ENCODE measurements at places on chromosomes 13 and 19. TPM values are rescaled to one million over a fixed set of nuclear protein-coding genes. Genes with fewer than 3 reads are reported as not detected.
A peak's percentile ranks its signal among the peaks of the same experiment; 100 is the strongest.

- peak; percentile 76 for DNase-seq
- peaks cover 21% of the 10 kb centered on the region for H3K36me3 ChIP-seq
- no peaks in the 10 kb centered on the region for H3K27me3 ChIP-seq
- peak overlapping the region; percentile 92 for H3K27ac ChIP-seq
These were observed 37.1 kb downstream of the TSHZ3 start for GRCh38 chr19:31312009-31312676.

POGLUT2 gene
- 12.0 TPM for total RNA-seq

- no peak overlapping the region for H3K27ac ChIP-seq
- no peaks in the 10 kb centered on the region for H3K4me1 ChIP-seq
- DNase-seq = no peak
- no peaks in the 10 kb centered on the region for H3K36me3 ChIP-seq
- peaks cover 24% of the 10 kb centered on the region for H3K27me3 ChIP-seq
These were observed 47.5 kb upstream of the MED4 start for GRCh38 chr13:48142436-48142835.

- H3K36me3 ChIP-seq = no peaks in the 10 kb centered on the region
- H3K27ac ChIP-seq = peak overlapping the region; percentile 95
- H3K27me3 ChIP-seq = no peaks in the 10 kb centered on the region
- DNase-seq = peak; percentile 65
- H3K4me3 ChIP-seq = peak overlapping the region; percentile 91
These were observed 2.9 kb upstream of the HOOK2 start for GRCh38 chr19:12778017-12778904.
